ENCODE measurements at places on chromosomes 5 and 9.

- DNase-seq, result no peak
Measured at GRCh38 chr9:127884976-127885490, 7.6 kb upstream of the AK1 start.

DNA sequence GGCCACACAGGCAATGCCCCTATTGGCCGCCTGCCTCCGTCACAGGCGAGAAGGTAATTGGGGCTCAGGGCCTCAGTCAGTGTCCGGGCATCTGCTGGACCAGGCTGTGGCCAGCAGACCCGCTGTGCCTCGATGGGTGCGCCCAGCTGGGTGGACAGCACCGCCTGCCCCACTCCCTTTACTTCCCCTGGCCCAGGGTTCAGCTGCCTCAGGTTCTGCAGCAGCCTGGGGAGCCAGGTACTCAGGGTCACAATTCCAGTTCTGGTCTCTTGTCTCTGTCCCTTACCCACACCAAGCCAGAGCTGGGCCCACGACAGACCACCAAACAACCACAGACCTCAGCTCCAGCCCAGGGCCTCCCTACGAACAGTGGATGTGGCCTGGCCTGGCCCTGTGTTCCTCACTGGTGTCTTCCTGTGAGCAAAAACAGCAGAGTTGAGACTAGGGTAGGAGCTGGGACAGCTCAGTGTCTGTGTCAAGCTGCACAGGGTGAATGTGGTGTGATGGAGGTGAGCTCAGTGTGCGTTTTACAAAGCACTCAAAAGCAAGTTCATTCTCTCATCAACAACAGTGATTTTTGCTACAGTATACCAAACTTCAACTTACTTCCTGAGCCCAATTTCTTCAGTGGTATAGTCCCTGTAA is 33.4 kb upstream of the SUSD3 start:
- no peak for DNase-seq

DNA sequence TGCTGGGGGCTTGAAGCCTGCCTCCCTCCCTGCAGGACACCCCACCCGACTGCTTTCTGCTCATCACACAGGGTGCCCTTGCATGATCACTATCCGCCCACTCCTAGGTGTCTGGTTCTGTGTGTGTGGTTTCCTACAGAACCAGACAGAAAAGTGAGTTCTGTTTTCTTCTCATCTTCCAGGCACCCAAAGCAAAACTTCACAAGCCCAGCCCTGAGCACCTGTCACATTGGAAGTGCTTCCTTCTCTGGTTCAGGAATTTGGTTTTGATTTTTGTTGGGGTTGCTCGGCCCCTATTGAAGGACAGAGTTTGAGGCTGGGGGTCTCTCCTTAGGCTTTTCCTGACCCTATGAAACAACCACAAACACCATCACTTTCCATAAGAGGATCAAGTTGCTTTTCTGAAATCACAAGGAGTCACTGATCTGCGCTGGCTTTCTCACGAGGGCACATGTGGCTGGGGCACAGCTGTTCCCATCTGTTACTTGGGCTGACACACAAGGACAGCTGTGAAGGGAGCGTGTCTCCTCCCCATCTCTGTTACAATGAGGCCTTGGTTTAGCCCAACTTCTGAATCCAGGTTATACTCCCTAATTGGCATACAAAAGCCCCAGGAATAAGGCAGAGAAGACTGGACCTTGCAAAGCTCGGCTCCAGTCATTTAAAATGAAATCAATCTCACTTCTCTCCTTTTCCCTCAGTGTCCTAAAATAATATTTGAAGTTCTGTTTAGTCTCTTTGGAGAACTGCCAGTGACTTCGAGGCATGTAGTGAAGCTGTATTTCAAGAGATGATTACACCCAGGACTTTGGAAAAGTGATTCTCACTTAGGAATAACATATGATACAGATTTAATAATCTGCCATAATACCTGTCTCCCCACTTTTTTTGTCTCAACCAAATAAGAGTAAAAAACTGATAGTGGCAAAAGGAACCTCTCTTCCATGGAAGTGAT is 213.1 kb upstream of the GAS1 start:
- DNase-seq, result no peak

DNA sequence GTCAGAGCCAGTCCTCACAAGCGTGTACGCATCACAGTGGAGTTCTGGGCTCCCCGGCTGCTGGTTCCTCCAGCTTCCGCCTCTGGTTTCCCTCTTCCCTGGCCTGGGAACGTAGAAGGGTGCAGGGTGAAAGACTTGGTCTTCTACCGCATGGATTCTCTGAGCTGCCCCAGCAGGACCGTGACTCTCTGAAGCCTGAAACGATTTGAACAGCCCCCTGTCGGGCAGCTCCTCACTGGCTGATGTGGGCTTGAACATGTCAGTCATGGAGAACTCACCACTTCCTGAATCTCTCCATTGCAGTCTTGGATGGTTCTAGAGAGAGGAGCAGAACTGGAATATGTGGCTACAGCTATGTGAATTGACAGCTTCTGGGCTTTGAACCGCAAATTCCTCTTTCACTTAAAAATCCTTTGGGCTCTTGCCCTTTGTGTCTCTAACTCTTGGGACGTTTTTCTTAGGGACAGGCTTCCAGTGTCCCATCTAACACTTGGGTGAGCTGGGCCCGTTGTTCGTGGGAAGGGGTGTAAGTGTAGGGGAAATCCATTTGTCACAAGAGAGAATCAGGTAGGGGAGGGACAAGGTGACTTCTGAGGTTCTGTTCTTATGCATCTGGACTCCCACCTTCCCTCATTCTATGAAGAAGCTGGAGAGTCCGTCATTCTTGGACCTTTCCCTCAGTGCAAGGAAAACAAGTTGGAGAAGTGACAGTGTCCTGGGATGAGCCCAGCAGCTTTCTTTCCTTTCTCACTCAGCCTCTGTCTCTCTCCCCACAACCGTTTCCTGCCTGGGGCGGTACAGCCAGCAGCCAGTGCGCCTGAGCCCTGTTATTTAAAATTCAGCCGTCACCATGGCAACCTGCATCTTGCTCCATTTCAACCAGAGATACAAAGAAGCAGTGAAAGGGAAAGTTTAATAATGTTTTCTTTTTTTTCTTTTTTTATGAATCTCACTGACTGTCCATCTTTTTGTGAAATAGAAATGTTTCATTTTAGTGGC is 84.7 kb downstream of the PTTG1 start:
- peak; percentile 46 for DNase-seq

DNA sequence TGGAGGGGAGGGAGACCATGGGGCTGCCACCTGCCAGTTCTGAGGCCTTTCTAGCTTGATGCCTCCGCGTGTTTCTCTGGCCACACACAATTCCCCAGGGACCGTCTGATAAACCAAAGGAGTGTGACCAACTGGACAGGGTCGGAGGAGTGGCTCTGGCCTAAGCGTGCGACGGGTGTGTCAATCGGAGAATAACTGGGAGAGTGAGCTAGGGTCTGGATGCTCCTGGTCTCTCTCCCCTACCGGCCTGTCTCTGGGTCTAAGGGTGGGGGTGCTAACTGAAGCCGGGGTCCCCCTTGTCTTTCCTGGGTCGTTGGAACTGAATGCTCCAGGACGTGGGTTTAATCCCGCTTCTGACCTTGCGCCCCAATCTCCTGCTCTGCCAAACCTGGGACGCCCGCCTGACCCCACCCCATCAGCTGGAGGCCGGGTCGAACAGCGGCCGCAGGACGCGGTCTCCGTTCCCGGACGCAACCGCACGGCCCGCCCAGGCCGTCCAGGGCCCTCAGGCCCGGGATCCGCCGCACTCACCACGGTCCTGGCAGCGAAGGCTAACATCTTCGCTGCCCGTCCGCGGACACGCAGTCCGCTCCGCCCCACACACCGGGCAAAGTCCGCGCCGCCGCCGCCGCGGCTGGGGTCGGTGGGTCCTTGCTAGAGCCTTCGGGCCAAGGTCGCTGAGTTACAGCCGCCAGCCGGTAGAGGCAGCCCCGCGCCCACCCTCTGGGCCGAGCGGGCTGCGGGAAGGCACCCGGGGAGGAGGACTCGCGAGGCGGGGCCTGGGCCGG is 447 bp downstream of the CRAT start:
- DNase-seq, result peak; percentile 42

- DNase-seq, result no peak
Measured at GRCh38 chr9:17878810-17879370, 300.0 kb downstream of the SH3GL2 start.

- DNase-seq, result no peak
Measured at GRCh38 chr5:30878296-30878695, 315.2 kb upstream of the CDH6 start.

DNA sequence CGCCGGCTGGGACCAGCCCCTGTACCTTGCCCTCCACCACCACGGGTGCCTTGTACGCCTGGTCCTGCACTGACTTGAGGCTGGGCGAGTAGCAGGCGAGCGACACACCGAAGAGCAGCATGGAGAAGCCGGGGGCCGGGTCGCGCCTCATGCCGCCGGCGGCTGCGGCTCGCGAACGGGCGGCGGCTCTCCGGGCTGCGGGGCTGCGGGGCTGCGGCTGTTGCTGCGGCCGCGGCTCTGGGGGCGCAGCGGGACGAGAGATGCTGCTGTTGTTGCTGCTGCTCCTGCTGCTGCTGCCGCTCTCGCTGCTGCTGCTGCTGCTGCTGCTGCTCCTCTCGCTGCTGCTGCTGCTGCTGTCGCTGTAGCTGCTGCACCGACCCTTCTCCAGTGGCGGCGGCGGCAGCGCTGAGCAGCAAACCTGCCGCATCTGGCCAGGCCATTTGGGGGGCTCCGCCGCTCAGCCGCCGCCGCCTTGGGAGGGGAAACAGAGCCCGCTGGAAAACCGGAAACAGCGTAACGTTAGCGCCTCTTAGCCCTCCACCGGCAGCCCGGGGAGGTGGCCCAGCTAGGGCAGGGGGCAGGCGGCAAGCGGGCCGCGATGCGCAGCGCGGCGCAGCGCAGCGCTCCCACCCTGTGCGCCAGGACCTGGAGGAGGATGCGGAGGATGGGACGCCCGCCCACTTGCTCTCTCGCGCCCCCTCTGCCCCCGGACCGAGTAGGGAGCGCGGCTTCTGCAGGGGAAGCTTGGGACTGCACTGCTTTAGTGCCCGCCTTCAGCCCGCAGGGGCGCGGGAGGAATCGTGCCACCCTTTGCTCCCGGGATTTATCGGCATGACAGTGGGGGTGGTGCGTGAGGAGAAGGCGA is at the start of gene NRG2:
Gene NRG2 (minus strand): TSS at position 657 of the 865 bp plus-strand sequence.
- peak; percentile 62 for DNase-seq

- DNase-seq, result no peak
Measured at GRCh38 chr9:115036691-115037090, 81.3 kb downstream of the TNC start.

DNA sequence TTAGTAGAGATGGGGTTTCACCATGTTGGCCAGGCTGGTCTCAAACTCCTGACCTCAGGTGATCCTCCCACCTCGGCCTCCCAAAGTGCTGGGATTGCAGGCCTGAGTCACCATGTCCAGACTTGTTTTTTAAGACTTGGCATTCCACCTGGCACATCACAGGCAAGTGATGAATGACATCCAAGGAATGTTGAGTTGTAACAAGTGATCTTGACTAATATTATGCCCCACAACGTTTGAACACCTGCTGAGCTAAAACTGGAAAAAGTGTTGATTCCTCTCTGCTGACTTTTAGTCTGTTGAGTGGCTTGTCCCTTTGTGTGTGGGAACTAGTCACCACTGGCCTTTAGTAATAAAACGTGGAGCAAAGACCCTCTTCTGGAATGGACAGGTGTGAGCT is 54.6 kb downstream of the SUB1 start:
- DNase-seq, result no peak

DNA sequence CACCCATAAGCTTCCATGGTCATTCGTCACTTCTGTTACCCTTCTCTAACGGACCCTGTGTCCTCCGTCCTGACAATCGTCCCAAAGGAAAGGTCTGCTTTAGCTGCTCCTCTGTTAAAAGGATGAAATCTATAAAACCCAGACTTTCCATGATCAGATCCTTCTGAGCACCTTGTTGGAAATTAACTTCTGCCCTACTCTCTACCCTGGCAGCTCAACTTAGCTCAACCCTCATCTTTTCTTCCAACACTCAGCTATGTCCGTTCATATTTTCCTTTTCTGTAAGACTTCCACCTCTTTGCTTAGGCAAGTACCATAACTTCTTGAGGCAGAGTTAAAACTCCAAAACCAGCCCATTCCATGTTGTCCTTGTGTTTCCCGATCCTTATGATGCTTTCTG is 205.4 kb downstream of the SPATA31A6 start:
- DNase-seq, result no peak

GRCh38 chr5:111737716-111738115 is 19.3 kb downstream of the NREP start:
- no peak for DNase-seq

DNA sequence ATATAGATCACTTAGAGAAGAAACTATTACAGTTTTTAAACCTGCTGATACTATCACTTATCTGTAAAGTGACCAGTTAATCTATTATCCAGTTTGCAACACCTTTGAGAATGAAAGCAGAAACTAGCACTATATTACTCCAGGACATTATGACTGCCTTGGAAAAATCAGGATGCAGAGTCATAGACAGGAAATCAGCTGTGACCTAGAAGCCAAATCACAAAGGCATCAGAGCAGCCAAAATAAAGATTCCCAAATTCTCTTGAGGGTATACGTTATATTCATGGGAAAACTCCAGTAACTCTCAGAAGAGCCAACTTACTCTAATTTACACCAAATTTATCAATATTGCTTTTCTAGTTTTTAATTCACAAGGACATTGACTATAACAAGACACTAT is 49.9 kb downstream of the CDO1 start:
- DNase-seq, result no peak

GRCh38 chr5:118981783-118982182 is 6.6 kb downstream of the DTWD2 start:
- no peak for DNase-seq

DNA sequence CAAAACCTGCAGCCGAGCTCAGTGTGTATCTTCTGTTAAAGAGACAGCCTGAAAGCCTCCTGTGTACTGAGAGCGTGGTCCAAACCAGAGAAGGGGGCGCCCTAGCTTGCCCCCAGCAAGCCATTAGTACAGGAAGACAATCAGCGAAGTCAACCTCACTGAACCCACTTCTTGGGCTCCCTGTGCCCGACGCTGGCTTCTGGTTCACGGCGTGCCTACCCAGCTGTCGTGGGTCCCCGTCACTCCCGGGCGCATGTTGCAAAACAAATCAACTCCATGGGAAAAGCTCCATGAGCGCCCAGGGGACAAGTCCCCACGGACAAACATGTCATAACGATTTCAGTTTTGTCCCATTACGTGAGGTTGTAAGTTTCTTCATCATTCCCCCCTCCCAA is 326.9 kb downstream of the SH3GL2 start:
- DNase-seq, result peak; percentile 74
